Stimulated activated CD4-positive, alpha-beta T cell treated with anti-CD3 and anti-CD28 coated beads, Interleukin-15, amount 100 ng/mL, for 48 hours (primary cell): ENCODE measurements at places on chromosomes 3 and 15.

DNA sequence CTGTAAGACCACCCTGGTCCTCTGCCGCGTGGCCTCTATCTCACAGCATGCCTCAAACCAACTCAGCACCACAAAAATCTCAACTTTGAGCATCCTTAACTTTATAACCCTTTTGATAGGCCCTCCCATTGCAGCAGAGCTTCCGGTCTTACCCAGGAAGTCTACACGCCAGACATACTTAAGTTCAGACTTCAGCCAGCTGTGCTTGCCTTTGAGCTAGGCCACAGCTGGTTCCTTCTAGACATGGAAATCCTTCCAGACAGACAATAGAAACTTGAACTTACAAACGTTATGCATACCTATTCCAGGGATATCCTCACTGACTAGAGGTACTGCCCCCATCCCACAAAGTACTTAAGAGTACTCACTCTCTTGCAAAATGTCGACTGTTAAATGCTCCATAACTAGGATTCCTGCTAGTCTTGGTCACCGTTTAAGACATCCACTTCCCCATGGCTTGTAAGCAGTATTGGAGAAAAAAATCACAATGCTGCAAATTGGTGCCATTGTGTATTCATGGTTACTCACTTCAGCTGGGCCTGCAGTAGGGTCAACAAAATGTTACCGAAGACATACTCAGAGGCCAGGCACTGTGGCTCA lies 183.5 kb downstream of the TBL1XR1 start:
- no peak for DNase-seq

GRCh38 chr15:95830281-95830680 lies 500.2 kb upstream of the NR2F2 start:
- no peak for DNase-seq

DNA sequence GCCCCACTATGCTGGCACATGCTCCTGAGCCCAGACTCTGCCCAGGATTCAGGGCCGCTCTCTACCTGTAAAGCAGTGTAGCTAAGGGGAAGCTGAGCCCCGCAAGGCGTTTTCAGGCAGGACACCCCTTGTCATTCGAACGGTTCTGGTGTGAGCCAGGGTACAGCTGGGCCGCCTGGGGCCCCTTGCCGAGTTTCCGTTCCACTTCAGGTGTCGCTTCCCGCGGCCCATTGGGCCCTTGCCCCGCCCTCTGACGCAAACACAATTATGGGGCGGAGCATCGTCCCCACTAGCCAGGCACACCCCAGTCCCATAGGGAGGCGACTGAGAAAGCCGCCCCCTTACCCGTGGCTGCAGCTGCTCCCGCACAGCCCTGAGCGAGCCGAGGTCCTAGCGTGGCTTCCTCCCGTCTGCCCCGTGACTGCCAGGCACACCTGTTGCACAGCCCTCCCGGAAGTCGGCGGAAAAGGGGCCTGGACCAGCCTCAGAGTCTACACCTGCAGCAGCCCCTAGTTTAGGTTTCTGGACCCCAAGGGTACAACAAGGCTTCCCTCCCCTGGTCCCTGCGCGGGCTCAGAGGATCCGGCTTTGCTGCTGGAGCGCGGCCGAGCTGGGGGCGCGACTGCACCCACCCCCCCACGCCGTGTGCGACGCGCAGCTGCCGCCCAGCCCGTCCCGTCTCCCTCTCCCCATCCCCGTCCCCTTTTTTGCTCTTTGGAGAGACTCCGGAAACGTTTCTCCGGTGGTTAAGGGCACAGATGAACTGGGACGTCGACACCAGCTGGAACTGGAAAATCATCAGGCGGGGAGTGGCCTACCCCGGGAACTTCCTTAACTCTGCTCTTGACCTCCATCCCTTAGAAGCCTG lies at the start of gene PLSCR2:
PLSCR2 (minus strand) TSS at position 412 of the 868 bp plus-strand sequence. CDS start 9,657 bp downstream, outside the sequence.
- DNase-seq = peak; percentile 62

GRCh38 chr3:105334138-105334882 lies 32.4 kb upstream of the ALCAM start:
- DNase-seq = no peak

DNA sequence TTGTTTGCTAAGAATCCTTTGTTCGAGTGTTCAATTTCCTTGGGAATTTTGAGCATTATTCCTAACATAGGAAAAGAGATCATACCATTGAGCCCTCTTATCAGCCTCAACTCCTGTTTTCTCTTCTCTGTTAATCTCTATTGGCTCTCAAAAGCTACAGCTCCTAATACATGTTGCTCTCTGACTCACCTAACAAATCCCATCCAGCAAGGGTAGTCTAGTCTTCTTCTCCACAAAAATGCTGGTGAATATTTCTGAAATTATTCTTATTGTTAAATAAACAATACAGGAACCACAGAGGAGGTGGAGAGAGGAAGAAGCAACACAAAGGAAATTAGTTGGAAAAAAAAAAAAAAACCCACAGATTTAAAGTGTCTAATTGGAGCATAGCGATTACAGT lies 325.8 kb upstream of the NAALADL2 start:
- DNase-seq = no peak

- no peak for DNase-seq
These were observed 438.8 kb downstream of the FHIT start for GRCh38 chr3:60812502-60812901.

DNA sequence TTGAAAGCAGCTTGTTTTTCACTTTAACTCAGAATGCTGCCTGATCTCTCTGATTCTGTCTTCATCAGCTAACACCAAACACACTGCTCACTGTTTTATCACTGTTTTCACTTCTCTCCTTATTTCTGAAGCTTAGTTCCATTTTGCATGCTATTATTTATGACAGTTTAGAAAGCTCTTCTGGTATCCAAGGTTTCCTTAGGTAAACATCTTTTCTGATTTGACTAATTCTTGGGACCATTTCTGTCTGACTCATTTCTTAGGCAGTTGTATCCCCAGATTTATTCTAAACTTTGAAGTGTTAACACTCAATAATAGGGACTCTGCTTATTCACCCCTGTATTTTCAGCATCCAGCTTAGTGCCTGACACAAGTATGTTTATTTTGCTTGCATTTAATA lies 167.7 kb downstream of the BCHE start:
- no peak for DNase-seq

DNA sequence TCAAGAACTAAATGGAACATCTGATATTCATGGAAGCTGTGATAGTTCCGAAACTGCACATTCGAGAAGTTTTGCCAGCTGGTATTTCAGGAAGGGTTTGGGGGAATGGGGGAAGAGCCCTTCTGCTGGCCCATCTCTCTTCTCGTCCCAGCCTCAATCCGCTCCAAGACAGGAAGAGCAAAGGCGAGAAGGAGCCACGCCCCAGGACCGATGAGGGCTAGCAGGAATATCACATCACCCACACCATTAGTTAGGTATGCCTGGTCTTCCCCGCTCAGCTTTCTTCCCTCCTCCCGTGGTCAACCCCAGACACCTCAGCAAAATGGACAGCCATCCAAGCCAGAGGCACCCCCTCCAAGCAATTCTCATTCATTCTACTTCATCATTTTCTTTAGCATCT lies 14.9 kb upstream of the PCSK6 start:
- no peak for DNase-seq

DNA sequence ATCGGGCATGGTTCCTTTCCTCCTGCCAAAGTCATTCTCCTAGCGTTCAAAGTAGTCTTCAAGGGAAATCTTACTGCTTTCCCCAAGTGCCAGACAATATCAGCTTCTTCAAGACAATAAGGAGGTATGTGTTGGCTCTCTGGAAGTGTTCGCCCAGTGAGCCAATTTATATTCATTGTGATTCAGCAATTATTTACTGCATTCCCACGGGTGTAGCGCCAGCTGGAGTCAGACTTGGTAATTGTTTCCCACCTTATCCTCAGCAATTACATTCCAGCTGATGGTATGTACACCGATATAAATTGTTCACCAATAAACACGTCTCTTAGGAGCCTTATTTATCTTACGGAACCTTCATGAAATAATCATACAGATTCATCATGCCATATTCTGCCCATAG lies 103.6 kb upstream of the CTNNB1 start:
- no peak for DNase-seq

DNA sequence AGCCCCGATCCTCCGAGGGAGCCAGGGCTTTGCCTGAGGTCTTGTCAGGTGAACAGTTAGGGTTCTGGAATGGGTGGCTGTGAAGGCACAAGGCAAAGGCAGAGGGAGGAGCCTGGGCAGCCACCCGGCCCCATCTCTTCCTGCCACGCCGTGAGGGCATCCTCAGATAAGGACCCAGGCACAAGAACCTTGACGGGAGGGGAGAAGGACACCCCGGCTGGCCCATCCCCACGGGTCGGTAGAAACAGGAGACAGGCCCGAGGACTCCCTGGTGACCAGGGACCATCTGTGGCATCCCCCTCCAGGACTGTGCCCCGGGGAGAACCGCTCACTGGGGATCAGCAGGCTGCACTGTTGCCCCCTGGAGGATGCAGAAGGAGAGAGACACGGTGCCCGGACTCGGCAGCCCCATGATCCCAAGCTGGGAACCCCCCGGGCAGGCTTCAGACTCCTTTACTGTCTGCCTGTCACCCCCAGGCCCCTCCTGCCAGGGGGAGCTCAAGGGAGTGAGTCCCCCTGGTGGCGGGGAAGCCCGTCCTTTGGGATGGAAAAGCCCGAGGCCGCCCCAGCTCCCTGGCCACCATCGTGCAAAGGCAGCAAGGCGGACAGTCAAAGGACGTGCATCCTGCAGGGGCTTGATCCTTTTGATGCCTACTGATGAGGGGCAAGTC lies 12.3 kb upstream of the PCSK6 start:
- DNase-seq = peak; percentile 10

DNA sequence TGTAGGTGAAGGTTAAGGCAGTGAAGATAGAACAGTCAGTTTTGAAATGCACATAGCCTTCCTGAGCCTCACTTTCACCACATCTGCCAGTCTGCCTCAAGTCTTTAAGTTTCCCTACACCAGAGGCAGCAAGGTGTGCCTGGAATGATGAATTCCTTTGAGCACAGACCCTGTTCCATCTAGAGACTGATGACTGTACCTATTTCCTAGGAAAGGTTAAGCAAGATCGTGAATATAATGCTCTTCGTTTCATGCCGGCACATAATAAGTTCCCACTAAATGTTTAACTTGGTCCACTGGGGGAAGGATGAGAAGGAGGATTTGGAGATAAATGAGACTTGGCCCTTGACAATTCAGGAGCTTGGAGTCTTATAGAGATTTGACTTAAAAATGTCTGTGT lies 141.9 kb downstream of the LPP start:
- no peak for DNase-seq

DNA sequence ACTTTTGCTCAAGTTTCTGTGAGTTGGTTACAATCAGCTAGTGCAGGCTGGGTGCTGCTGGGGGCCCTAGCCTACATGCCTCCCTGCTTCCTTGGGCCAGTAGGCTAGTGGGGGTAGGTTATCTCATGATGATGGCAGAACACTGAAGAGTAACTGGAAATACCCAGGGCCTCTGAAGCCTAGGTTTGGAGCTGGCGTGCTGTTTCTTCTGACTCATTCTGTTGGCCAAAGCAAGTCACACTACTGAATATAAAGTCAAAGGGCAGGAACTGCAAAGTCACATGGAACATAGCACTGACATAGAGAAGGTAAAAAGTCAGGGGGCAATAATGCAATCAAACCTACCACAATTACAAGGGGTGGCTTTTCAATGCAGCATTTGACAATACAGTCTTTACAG lies 34.5 kb downstream of the RASGRP1 start:
- peak; percentile 7 for DNase-seq

GRCh38 chr3:50358355-50358910 lies 888 bp downstream of the TMEM115 start:
- no peak for DNase-seq

GRCh38 chr15:26287381-26287780 lies 424.3 kb upstream of the ATP10A start:
- no peak for DNase-seq

DNA sequence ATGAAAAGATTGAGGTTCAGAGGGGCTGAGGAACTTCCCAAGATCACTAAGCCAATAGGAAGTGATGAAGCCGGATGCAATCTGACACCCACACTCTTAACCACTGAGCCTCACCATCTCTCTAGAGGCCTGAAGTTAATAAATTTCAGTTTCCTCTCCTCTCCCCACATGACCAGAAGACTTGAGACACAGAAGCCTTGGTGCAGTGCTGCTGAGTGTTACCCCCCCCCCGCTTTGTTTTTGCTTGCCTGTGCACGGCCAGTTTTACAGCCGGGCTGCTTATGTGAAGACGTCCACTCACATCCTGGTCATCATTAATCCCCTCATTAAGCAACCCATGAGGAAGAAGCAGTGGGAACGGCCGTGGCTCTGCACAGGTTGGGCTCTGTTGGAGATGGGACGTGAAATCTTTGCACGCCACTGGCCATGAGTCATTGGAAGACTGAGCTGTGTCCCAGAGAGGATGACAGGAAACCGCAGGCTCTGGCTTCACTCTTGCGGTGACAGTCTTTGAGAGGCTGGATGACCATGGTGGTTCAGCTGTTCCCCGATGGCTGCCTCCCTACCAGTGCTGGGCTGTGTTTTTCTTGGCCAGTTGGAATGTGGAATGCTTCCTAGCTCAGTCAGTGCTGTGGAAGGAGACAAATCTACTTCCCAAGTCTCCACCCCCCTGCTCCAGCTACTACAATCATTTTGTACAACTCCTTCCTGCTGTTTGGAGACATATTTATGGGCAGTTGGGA lies 232.6 kb upstream of the LRTM1 start:
- DNase-seq = no peak

GRCh38 chr3:182342252-182342651 lies 451.1 kb upstream of the ATP11B start:
- DNase-seq = no peak

DNA sequence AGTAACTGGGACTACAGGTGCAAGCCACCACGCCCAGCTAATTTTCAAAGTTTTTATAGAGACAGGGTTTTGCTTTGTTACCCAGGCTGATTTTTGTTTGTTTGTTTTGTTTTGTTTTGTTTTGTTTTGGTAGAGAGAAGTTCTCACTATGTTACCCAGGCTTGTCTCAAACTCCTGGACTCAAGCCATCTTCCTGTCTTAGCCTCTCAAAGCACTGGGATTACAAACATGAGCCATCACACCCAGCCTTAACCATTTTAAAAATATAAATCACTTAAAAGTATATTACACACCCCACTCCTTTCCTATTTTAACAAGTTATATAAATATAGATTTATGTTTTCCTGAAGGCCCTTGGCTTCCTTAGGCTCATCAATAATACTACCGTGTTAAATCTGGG lies 6.5 kb upstream of the DYNC1LI1 start:
- no peak for DNase-seq

DNA sequence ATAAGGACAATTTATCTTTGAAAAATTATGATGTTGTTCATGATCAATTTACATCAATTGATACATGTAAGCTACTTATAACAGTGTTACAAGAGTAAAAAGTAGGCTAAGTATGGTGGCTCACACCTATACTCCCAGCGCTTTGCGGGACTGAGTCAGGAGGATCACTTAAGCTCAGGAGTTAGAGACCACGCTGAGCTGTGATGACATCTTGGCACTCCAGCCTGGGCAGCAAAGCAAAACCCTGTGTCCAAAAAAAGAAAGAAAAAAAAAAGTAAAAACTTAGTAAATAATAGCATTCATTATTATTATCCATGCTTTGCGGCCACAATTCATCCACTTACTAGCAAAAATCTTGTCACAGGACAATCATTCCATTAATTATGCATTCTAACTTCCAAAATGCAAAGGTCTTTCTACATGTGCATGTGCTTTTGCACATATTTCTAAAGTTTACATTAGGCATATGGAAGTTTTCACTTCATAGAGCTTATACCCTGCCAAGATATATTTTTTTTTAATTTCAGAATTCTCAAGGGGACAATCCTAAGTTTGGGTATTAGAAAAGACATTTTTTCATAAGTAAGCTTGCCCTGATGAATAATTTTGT lies 243.3 kb upstream of the RARB start:
- no peak for DNase-seq
